Skeletal muscle cell (primary cell): ENCODE measurements at places on chromosomes 6 and 20.

- no peak for DNase-seq
Measured at GRCh38 chr6:32461493-32461892, 21.8 kb downstream of the HLA-DRA start.

DNA sequence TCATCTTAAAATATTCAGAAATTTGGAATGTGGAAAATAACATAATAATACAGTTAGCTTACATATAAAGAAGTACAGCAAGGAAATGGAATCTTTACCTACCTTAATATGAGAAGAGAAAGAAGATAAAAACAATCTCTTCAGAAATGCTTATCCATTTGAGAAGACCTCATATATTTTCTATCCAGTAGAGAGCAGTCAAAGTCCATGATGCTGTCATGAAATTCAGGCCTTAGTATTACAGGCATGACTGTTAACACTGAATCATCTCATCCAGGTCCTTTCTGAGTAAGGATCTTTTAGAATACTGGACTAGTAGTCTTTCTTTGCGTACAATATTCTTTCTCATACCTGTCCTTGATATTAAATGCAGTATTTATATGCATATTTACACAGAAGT, 713.4 kb downstream of the CD109 start:
- DNase-seq, result peak; percentile 48

DNA sequence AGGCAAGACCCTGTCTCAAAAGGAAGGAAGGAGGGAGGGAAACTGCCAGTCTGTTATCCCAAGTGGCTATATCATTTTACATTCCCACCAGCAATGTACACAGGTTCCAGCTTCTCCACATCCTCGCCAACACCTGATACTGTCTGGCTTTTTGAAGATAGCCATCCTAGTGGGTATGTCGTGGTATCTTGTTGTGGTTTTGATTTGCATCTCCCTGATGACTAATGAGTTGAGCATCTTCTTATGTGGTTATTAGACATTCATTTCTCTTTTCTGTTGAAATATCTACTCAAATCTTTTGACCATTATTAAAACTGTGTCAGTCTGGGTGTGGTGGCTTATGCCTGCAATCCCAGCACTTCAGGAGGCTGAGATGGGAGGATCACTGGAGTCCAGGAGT, 47.9 kb upstream of the ARID1B start:
- peak; percentile 33 for DNase-seq

GRCh38 chr6:111689946-111690345, 84.3 kb upstream of the TRAF3IP2 start:
- DNase-seq, result no peak

DNA sequence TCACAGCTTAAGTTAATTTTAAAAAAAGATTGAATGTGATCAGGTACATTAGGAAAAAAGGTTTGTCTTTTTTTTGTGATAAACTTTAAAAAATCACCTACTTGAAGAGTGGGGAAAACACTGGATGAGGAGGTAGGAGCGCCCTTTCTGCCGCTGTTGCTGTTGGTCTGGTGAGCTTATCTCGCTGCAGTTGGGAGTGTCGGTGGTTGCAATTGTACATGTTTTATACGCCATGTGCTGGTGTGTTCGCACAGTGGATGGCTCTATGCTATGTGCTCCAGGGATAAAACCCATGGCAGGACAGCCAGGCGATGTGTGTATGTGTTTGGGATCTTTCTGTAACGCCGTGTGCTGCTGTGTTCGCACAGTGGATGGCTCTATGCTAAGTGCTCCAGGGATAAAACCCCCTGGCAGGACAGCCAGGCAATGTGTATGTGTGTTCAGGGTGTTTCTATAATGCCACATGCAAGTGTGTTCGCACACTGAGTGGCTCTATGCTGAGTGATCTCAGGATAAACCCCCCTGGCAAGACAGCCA, 1.7 kb downstream of the SLC22A3 start:
- no peak for DNase-seq

DNA sequence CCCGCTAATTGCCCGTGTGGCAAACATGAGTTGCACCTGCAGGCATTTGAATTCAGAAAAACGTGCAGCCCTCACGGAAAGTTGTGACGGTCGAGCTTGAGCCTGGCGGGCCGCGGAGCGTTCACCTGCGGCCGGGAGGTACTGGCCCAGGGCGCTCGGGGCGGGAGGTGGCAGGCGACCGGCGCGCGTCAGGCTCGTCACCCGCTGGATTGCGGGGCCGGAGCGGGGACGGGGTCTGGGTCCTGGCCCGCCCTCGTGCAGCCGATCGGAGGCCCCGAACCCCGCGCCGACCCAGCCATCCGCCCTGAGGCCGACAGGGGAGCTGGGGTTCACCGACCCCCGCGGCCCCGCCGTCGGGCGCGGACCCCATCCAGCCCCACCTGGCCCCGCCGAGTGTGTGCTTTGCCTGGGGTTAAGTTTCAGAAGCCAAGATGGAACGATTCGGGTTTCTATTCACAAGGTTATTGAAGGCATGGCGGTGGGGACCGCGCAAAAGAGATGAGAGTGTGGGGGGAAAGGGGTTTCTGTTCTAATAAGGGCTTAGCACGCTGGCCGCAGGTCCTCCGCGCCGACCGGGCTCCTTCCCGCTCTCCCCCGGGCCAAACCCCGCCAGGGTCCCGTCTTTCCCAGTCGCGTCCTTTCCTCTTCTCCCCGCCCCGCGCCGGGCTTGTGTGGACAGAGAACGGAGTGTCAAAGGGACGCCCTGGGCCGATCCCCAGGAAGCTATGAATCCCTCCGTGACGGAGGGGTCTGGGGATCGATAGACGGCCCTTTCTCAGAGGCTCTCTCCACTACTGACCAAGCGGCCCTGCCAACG, 1.6 kb upstream of the HEY2 start:
- DNase-seq, result no peak

- DNase-seq, result no peak
Measured at GRCh38 chr6:144476286-144476685, 191.2 kb downstream of the UTRN start.

- no peak for DNase-seq
Measured at GRCh38 chr6:147222160-147222838, 18.1 kb downstream of the STXBP5 start.

DNA sequence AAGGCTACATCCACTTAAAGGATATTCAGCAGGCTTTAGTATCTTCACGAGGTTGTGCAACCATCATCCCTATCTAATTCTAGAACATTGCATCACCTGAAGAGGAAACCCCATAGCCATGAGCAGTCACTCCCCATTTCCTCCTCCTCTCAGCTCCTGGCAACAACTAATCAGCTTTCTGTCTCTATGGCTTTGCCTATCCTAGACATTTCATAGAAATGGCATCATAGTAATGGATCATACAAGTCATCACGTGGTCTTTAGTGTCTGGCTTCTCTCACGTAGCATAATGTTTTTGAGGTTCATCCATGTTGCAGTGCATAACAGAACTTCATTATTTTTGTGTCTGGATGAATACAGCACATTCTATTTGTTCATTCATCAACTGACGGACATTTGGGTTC, 20.5 kb downstream of the SNAI1 start:
- DNase-seq, result peak; percentile 92

DNA sequence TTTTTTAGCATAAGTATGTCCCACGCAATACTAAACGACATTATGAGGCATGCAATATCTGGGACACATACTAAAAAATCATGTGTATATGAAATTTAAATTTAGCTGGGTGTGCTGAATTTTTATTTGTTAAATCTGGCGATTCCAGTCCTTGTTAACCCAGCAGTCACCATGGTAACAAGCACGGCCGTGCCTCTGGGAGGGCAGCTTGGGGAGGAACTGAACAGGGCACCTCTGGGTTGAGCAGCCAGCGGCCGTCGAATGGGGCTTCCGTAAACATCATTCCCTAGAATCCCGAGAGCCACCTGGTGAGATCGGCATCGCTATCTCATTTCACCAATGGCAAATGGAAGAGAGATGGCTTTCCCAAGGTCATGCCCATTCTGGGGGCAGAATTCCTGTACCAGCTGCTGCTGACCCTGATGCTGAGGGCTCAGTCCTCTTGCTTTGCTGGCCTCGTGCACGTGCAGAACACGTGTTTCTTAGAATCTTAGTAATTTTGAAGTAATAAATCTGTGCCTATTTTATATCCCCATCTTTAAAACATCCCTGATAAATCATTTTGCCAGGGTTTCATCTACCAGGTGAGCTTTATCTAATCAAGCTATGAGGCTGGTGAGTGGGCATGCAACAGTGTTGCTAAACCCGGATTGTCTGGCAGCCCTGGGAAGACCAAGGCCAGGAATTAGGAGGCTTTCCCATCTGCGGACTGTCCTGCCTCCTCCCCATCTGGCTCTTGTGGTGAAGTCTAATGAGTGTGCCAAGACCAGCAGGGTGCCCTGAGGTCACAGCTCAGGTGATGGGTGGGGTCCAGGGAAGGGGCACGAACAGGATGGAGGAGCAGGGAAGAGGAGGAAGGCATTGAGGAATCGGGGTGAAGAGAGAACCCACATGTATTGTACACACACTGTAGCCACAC, 85.1 kb downstream of the AGPAT4 start:
- DNase-seq, result no peak
